ENCODE measurements at places on chromosomes 11 and 22.

DNA sequence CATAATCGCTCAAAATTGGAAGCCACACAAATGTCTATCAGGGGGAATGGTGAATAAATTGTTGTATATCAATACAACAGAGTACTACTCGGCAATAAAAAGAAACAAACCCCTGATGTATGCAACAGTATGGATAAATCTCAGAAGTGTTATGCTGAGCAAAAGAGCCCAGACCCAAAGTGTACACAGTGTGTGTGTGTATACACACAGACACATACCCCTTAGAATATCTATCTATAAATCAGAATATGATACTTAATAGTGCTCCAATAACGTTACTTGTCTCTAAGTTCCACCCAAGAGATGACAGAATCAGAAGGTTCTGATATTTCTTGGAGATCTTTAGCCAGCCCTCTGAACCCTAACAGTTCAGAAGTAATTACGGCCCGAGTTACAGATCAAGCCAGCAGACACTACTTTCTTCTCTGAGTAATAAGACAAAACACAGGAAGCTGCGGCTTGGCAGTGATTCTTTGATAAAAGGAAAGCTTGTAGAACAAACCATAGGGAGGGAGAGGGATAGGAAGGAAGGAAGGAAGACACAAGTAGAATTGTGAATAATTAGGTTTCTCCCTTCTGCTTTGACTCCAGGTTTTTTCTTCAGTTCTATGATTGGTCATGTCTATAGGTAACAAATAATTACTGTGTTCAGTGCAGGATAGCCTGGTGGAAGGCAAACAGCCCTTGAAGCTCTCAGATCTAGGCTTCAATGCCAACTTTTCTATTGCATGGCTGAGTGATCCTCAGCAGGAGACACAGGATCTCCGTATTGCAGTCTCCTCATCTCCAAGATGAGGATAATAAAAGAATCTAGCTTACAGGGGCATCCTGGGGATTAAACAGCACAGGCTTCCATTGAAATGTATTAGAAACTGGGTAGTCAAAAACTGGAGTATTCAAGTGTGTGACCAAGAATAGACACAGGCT, 75.6 kb upstream of the TEAD1 start:
- DNase-seq = no peak

DNA sequence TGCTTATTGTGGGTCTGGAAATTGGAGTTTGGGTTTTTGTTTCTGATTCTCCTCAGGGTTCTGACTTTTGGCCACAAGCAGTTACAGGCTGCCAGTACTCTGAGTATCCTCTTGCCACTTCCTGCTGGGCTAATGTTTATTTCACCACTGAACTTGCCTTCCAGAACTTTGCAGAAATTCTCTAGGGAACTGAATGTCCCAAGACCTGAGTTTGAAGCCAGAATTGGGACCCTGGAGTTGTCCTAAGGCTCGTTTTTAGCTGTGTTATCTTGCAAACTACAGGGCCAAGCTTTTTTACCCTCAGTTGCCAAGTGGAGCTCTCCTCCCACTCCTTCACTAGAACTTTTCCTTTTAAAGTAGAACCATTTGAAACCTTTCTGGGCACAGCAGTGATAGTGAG, 89.9 kb downstream of the FAT3 start:
- DNase-seq = no peak

DNA sequence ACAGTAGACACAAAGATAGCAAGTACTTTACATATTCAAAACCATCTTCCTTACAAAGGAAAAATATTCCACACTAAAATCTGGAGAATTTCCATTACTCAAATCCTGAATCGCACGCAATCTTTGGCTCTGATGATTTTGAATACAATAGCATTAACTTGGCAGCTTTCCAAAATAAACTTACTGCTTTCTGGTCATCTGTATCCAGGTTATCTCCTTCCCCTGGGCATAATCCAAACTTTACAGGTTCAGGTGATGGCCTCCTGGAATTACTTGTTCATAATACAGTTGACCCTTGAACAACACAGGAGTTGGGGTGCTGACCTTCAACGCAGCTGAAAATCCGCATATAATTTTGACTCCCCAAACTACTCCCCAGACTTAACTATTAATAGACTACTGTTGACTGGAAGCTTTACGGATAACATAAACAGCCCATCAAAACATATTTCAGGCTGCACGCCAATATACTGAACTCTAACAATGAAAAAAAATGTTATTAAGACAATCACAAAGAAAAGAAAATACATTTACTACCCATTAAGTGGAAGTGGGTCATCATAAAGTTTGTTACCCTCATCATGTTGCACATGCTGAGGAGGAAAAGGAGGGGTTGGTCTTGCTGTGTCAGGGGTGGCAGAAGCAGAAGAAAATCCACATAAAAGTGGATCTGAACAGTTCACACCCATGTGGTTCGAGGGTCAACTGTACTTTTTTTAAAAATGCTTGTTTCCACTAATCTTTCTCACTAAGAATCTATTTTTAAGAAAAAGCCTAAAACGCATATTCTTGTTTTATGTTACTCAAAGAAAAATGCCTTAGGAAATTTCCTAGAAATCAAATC, 6.5 kb downstream of the MTMR2 start:
- DNase-seq = no peak

- no peak for DNase-seq
Measured at GRCh38 chr22:44795701-44796630, 43.6 kb downstream of the ARHGAP8 start.

DNA sequence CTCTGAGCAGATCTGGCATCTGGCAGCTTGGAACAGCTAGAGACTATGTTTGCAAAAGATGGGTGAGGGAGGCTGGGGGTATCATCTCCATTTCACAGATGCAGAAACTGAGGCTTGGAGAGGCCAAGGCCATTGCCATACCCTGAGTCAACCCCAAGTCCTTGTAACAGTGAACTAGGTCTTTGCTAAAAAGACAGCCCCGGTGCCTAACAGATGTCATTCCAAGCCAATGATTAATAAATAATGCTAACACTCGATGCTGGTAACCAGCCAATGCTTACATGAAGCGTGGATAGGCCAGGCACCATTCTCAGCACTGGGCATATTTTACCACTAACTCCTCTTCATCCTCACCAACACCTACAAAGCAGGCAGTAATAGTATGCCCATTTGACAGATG, 164.0 kb downstream of the MN1 start:
- no peak for DNase-seq

DNA sequence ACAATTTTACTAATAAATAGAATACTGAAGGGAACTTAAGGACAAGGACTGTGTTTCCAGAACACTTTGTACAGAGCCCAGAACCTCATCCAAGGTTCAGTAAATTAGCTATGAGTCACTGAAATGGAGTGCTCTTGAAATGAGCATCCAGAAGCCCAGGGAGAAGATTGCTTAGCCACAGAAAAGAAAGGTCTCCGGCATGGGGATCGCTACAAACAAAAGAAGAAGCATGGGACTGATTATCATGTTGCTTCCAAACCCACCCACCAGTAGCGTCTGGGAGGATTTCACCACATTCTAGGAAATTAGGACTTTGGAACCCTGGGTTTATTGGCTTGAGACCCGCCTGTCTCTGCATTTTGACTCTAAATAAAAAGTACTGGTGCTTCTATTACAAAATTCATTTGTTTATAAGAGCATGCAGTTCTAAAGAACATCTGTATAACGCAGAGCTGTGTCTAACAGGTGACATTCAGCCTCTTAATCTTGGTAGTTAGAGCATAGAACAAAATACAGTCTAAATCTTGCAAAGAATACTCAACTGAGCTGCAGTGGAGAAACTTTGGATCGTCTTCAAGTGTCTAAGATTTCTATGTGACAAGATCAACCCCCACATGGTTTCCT, 35.9 kb upstream of the SESN3 start:
- no peak for DNase-seq

GRCh38 chr11:13905137-13905781, 57.3 kb upstream of the SPON1 start:
- DNase-seq = peak; percentile 17

DNA sequence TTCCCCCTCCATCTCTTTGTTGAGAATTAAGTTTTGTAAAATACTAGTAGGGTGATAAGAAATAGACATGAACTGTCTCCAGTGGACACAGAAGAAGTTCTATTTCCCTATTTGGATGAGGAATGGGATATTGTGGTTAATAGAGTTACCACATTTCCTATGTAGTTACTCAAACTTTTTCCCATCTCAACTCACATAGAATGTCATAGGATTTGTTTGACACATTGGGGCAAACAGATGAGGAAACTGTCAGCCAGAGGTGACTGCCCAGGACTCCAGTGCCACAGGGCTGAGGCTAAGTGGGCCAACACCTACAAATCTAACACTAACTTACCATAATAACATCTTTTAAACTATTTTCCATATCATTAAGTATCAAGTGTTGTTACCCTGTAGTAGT, 58.3 kb downstream of the CCDC83 start:
- no peak for DNase-seq

GRCh38 chr22:29626497-29627195, 23.2 kb downstream of the NF2 start:
- DNase-seq = no peak

DNA sequence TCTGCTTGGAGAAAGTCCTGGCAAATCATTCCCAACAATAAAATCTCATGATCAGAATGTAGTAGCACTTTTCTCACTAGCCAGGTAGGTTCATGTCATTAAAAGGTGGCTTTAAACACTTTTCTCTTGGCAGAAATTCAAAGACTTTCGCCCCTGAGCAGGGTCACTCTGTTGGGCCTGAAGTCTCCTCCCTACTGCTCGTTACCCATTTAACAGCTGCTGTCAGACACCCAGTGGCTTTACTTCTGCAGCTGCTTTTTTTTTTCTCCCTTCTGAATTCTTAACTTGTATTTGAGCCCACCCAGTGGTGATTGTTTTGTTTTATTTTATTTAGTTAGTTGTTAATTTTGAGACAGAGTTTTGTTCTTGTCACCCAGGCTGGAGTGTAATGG, 25.0 kb downstream of the ARHGAP8 start:
- no peak for DNase-seq

DNA sequence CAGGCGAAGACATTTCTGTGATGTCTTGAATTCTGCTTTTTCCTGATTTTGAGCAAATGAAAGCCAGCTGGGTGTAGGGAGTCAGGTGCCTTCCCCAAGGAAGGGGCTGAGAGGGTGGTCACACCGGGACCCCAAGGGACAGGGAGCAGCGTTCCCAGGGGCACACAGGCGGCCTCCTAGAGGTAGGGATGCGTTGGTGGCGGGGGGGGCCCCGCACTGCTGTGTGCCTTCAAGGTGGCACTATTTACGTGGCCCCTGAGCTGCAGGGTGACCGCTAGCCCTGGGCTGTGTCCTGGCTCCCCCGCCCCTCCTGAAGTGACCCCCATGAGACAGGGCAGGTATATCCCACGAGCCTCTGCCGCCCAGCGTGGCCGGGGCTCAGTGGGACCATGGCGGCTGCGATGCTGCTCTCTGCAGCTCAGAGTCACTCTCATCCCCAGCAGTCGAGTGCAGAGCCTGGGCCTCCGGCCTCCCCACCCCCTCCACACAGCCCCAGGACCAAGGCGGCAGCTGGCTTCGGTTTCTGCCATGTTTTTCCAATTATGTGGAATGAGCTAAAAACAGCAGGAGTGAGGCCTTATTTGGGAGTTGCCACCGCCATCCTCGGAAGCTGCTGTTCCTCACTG, 60.9 kb downstream of the LRP5 start:
- DNase-seq = peak; percentile 80

DNA sequence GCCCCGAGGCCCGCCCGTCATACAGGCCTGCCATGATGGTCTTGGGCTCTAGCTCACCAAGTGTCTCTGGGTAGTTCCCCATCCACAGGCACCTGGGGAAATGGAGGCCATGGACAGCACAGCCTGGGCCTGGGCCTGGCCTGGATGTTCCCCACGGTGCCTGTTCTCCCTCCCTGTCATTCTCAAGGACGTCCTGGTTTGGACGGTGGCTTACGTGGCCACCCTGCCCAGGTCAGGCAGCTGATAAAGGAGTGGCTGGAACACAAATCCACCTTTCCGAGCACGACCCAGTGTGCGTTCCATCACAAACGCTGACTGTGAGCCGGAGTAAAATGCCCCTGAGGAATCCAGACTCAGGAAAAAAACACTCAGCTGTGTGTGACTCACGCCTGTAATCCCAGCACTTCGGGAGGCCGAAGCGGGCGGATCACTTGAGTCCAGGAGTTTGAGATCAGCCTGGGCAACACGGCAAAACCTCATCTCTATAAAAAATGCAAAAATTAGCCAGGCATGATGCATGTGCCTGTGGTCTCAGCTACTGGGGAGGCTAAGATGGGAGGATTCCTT, 41.2 kb upstream of the TESMIN start:
- no peak for DNase-seq

GRCh38 chr11:61650781-61651571, 29.2 kb upstream of the DAGLA start:
- DNase-seq = peak; percentile 75

DNA sequence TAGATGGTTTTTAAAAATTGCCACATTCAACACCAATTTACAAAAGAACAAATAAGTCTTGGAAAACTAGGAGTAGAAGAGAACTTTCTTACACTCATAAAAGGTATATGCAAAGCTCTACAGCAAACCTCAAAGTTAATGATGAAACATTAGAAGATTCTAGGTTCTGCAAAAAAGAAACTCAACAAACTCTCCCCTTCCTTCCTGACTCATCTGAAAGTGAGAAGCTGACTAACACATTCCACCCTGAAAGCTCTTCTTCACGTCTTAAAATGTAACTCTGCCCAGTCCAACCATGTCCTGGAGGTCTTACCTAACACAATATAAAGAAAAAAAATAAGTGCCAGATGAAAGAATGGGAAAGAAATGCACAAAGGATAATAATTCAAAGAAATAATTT, 218.9 kb upstream of the ISX start:
- no peak for DNase-seq
